ENCODE measurements at places on chromosomes 3 and 15. TPM values are rescaled to one million over a fixed set of nuclear protein-coding genes. Genes with fewer than 3 reads are reported as not detected.

- peaks cover 48% of the 10 kb centered on the region for H3K4me1 ChIP-seq
- peaks cover 11% of the 10 kb centered on the region for H3K27me3 ChIP-seq
- H3K27ac ChIP-seq: no peak overlapping the region
Measured at GRCh38 chr15:70497661-70498060, 265.7 kb downstream of the UACA start.

The EFHB gene
- 0.79 TPM for total RNA-seq

DNA sequence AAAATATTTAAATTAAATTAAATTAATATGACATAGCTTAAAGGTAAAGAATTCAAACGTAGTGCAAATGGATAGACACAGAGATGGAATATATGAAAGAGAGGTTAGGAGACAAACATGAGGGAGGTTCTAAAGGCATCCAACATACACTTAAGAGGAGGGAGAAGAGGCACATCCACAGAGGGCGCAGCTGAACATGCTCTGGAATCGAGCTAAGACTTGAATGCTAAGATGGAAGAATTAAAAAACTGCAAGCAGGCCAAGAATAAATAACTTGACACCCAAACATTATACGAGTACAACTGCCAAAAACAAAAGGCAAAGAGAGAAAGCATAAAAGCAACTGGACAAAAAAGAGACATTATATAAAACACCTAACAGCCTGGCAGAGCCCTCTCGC, 9.1 kb upstream of the PRR20G start:
- H3K4me3 ChIP-seq: no peak overlapping the region
- no peak overlapping the region for H3K27ac ChIP-seq
- no peaks in the 10 kb centered on the region for H3K36me3 ChIP-seq

GRCh38 chr3:108036984-108037741, 53.7 kb downstream of the CD47 start:
- H3K4me1 ChIP-seq: peaks cover 15% of the 10 kb centered on the region
- no peak overlapping the region for H3K4me3 ChIP-seq
- no peaks in the 10 kb centered on the region for H3K27me3 ChIP-seq
- no peak for DNase-seq
- peaks cover 15% of the 10 kb centered on the region for H3K36me3 ChIP-seq

- no peak overlapping the region for H3K27ac ChIP-seq
- peaks cover under 1% of the 10 kb centered on the region for H3K27me3 ChIP-seq
- no peak overlapping the region for H3K4me3 ChIP-seq
- DNase-seq: peak; percentile 2
- H3K4me1 ChIP-seq: no peaks in the 10 kb centered on the region
Measured at GRCh38 chr3:46713050-46713897, 4.4 kb downstream of the PRSS50 start.

All from activated CD4-positive, alpha-beta T cell treated with anti-CD3 and anti-CD28 coated beads for 36 hours (primary cell).